ENCODE measurements at places on chromosomes 11 and 22. TPM values are rescaled to one million over a fixed set of nuclear protein-coding genes. Genes with fewer than 3 reads are reported as not detected.

- DNase-seq: peak; percentile 65
Observed at GRCh38 chr22:39994041-39994565, 651 bp upstream of the FAM83F start.

- no peak for DNase-seq
Observed at GRCh38 chr11:88354912-88355311, 17.4 kb upstream of the CTSC start.

DNA sequence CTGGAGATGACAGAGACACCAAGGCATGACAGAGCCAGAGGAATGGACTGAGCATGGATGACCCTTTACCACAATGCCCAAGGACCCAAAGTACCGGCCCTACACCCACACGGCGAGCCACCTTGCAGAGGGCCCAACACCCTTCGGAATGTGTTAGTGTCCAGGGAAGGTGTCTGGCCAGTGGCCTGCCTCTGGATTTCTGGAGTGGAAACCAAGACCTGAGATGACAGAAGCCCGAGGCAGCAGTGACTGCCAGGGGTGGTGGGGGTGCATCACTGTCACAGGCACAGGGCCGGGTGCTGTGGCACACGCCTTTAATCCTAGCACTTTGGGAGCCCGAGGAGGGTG, 28.7 kb downstream of the PDGFB start:
- no peak for DNase-seq

DNA sequence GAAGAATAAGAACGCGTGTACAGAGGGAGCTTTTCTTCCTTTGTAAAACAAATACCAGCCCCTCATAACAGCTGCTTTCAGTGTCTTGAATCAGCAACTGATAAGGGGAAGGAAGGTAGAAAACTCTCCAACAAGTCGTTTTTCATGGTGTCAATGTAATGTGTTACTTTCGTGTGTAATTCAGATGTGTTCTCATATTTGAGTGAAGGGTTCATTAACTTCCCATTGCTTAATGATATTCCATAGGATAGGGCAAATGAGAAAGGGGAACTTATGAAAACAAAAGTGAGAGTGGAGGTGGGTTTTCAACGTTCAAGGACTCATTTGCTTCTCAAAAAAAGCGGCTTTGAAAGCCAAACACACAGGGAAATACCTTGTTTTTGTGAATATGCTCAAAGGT, 452.1 kb downstream of the NTM start:
- no peak for DNase-seq

DNA sequence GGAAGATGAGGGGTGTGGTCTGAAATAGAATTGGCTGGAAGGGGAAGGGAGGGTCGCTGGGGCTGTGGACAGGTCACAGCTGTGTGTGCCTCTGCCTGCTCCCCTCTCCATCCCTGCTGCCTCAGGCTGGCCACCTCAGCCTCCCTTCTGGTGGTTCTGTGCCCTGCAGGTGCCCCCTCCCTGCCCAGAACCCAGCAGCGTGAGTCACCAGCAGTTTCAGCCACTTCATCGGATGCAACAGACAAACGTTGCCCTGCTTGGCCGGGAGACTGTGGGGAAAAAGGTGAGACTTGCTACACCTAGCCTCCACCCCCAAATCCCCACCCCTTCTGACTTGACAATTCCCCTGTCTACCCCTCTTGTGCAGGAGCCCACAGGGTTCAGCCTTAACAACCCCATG, 21.8 kb upstream of the LRRC10B start:
- no peak for DNase-seq

Gene CFL1
- total RNA-seq: 1,336 TPM

Gene TENM4
- total RNA-seq: 25.1 TPM
